ENCODE measurements at places on chromosomes 6 and 20.

- H3K27me3 ChIP-seq: no peaks in the 10 kb centered on the region
- DNase-seq: no peak
- no peaks in the 10 kb centered on the region for H3K4me1 ChIP-seq
- H3K4me3 ChIP-seq: no peak overlapping the region
Measured at GRCh38 chr6:67683960-67684359, 951.1 kb upstream of the ADGRB3 start.

DNA sequence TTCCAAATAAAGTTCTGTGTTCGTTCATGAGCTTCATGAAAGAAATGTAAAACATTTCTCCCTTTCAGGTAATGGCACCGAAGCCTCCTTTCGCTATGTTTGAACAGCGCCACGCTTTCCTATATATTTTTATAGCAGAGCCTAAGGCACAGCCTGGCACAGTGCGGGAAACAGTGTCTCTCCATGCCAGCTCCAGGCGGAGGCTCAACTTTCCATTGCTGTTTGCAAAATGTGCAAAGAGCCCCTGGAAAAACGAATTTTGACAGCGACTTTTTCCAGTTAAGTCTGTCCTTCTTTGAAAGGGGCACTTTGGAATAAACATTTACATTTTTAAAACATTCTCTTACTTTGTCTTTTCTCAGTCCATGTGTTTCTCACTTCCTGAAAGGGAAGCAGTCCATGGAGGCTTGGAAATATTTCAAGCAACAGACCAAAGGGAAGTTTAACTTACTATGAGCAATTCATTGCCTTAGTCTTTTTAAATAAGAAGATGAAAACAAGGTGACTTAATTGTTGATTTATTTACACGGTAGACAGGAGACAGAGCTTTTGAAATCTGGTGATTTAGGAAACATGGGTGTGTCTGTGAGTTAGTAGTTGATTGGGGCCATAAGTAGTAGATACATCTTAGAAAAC lies 769 bp downstream of the CCN6 start:
- no peak for DNase-seq
- H3K36me3 ChIP-seq: no peaks in the 10 kb centered on the region
- H3K4me1 ChIP-seq: no peaks in the 10 kb centered on the region
- H3K27ac ChIP-seq: no peak overlapping the region
- no peaks in the 10 kb centered on the region for H3K27me3 ChIP-seq

DNA sequence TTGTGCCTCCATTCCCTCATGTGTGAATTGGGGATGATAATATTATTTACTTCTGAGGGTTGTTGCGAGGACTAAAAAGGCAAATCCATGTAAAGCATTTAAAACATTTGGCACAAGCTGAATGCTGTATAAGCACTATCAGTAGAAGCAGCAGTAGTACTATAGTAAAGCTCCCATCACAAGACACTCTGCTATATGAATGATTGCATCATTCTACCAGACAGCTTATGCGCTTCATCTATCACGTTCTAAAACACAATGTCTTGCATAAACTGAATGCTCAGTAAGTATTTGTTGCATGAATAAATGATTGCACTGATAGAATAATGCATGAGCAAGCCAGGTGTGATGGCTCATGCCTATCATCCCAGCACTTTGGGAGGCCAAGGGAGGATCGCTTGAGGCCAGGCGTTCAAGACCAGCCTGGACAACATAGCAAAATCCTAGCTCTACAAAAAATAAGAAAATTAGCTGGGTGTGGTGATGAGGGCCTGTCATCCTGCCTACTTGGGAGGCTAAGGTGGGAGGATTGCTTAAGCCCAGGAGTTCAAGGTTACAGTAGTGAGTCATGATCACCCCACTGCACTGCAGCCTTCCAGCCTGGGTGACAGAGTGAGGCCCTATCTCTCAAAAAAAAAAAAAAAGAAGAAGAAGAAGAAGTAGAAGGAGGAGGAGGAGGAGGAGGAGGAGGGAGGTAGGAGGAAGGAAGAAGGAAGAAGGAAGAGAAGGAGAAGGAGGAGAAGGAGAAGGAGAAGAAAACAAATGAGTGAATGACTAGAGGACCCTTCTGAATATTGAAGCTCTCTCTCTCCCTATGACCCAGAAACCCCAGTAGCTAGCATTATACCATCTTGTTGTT lies 50.0 kb upstream of the FOXO3 start:
- no peak for DNase-seq
- no peaks in the 10 kb centered on the region for H3K27me3 ChIP-seq
- H3K36me3 ChIP-seq: no peaks in the 10 kb centered on the region
- H3K27ac ChIP-seq: no peak overlapping the region

GRCh38 chr6:144334150-144334708 lies 49.1 kb downstream of the UTRN start:
- peak overlapping the region; percentile 57 for H3K27ac ChIP-seq
- H3K36me3 ChIP-seq: no peaks in the 10 kb centered on the region
- peak; percentile 88 for DNase-seq
- peaks cover 22% of the 10 kb centered on the region for H3K4me1 ChIP-seq
- peak overlapping the region; percentile 44 for H3K4me3 ChIP-seq

GRCh38 chr6:2695454-2696095 lies 55.1 kb downstream of the MYLK4 start:
- no peaks in the 10 kb centered on the region for H3K4me1 ChIP-seq
- DNase-seq: peak; percentile 27
- H3K27me3 ChIP-seq: no peaks in the 10 kb centered on the region
- H3K36me3 ChIP-seq: no peaks in the 10 kb centered on the region
- no peak overlapping the region for H3K4me3 ChIP-seq
- no peak overlapping the region for H3K27ac ChIP-seq

All from SJCRH30 (cell line).